Activated T-helper 1 cell treated with anti-CD3 and anti-CD28 coated beads, Interleukin-2, amount 50 U/mL, for 16 hours (primary cell): ENCODE measurements at places on chromosomes 16 and 17.

GRCh38 chr16:78703936-78704335 is 604.5 kb downstream of the WWOX start:
- DNase-seq, result no peak

DNA sequence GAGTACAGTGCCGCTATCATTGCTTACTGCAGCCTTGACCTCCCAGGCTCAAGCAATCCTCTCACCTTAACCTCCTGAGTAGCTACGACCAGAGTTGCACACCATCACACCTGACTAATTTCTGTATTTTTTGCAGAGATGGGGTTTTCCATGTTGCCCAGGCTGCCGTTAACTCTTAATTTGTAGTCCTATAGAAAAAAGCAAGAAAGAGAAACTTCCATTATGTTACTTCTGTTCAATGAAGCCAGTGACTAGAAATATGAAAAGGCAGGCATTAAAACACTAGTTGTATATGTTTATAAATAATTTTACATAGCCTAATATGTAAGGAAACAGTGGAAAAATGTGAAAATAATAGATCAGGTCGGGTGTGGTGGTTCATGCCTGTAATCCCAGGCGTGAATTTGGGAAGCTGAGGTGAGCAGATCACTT is 9.7 kb downstream of the RAD51C start:
- no peak for DNase-seq

DNA sequence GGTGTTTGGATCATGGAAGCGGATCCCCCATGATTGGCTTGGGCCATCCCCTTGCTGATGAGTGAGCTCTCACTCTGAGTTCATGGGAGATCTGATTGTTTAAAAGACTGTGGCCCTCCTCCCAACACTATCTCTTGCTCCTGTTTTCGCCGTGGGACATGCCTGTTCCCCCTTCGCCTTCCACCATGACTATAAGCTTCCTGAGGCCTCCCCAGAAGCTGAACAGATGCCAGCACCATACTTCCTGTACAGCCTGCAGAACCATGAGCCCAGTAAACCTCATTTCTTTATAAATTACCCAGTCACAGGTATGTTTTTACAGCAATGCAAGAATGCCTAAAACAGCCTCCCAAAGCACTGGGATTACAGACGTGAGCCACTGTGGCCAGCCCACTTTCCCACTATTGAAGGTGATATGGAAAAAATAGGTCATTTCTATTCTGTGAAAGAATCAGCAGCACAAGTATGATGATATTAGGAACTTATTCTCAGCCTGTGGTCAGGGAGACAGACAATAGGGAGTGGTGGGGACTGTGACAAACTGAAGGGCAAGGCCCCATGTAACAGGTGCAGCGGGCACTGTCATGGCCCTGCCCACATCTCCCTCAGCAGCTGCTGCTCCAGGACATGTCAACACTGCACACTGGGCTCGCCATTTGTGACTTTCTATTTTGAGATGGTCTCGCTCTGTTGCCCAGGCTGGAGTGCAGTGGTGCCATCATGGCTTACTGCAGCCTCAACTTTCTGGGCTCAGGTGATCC is 33.7 kb upstream of the LITAF start:
- no peak for DNase-seq

DNA sequence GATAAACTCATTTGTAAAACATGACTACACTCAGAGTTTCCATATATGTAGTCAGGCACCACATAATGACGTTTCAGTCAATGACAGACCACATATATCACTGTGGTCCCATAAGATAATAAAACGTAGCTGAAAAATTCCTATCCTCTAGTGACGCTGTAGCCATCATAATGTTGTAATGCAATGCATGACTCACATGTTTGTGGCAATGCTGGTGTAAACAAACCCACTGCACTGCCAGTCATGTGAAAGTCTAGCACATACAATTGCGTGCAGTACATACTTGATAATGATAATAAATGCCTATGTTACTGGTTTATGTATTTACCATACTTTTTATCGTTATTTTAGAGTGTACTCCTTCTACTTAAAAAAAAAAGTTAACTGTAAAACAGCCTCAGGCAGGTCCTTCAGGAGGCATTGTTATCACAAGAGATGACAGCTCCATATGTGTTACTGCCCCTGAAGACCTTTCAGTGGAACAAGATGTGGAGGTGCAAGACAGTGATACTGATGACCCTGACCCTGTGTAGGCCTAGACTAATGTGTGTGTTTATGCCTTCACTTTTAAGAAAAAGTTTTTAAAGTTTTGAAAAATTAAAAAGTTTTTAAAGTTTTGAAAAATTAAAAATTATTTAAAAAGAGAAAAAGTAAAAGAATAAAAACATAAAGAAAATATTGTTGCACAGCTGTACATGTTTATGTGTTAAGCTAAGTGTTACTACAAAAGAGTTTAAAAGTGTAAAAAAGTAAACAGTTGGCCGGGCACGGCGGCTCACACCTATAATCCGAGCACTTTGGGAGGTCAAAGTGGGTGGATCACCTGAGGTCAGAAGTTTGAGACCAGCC is 9.0 kb downstream of the STAT5B start:
- DNase-seq, result no peak

GRCh38 chr16:27464626-27465482 is 62.9 kb downstream of the IL21R start:
- no peak for DNase-seq

DNA sequence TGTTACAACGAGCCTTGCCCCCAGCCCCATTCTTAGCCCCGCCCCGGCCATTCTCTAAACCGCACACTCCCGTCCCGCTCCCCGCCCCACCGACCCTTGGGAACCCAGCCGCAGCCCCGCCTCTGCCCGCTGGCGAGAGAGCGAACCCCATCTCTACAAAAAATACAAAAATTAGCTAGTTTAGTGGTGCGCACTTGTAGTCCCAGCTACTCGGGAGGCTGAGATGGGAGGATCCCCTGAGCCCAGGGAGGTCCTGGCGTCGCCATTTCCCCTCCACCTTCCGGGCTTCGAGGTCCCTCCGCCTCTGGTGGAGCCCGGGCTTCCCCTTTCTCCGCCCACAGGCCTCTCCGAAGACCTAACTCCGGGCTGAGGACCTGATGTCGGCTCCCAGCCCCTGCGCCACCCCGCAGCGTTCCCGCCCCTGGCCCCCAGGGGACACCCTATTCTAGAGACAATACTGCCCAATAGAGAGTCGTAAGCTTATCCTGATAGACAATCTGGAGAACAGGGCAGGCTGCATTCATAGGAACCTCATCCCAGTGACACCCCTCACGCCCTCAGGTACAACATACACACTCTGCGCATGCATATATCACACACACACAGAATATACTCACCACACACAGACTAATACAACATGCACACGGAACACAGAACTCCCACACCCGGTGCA is 480 bp upstream of the PROCA1 start:
- peak; percentile 34 for DNase-seq

- DNase-seq, result no peak
These were observed 69.0 kb downstream of the NDEL1 start for GRCh38 chr17:8504460-8505207.

DNA sequence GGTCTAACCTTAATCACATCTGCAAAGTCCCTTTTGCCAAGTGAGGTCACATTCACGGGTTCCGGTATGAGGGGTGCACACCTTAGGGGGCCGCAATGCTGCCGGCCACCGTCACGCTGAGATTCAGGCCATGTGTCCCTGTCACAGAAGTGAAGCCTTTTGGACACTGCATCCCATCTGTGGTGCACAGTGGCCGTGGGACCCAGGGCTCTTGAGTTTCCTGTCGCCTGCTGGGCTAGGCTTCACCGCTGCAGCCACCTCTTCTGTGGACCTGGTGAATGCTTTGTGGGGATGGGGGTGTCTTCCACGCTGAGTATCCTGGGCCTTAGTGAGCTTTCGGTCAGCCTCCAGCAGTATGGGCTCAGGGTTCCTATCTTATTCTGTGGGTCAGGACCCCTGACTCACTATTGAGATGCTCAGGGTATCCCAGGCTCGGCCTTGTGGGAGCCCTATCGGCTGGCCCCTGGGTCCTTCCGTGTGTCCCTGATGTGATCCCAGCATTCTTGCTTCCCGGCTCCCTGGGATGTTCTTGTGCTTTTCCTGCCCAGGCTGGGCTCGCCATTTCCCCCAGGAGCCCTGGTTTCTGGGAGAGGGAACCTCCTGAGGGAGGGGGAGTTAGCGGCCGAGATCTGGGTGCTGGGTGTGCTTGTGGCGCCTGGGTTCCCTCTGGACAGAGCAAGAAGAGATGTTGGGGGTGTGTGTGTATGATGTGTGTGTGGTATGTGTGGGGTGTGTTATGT is 4.9 kb upstream of the SLC38A10 start:
- DNase-seq, result no peak

DNA sequence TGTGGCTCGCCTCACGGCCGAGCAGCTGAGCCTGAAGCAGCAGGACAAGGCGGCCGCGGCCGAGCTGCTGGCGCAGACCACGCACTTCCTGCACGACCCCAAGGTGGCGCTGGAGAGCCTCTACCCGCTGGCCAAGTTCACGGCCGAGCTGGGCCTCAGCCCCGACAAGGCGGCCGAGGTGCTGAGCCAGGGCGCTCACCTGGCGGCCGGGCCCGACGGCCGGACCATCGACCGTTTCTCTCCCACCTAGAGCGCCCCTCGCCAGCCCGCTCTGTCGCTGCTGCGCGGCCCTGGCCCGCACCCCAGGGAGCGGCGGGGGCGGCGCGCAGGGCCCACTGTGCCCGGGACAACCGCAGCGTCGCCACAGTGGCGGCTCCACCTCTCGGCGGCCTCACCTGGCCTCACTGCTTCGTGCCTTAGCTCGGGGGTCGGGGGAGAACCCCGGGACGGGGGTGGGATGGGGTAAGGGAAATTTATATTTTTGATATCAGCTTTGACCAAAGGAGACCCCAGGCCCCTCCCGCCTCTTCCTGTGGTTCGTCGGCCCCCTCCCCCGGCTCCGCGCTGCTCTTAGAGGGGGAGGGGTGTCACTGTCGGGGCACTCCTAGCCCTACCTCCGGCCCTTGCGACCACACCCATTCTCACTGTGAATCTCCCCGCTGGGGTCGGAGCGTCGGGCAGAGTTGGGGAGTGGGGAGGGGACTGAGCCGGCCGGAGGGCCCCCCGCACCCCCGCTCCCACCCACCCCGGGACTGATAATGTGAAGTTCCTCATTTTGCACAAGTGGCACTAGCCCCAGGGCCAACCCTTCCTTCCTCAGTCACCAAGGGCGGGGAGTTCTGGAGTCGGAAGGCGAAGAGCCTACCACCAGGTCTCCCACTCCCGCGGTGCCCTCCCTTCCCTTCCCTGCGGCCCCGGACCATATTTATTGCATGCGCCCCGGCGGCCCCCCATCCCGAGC is 4.0 kb downstream of the HIC1 start:
- peak; percentile 40 for DNase-seq

- DNase-seq, result no peak
These were observed 426.7 kb upstream of the SALL1 start for GRCh38 chr16:51577621-51578303.

DNA sequence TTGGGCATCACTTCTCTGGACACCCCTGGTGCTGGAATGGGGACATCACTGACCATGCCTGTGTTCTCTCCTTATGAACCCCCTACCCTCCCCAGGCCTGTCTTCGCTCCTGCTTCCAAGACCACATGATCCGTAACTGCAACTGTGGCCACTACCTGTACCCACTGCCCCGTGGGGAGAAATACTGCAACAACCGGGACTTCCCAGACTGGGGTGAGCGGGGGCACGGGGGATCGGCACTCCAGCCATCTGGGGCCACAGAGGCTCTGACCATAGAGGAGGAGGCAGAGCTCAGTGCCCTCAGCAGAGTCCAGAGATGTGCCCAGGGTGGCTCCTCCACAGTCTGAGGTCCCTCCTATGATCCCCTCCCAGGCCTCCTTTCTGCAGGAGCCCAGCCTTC is 73.5 kb downstream of the SCNN1B start:
- DNase-seq, result no peak

- no peak for DNase-seq
These were observed 28.2 kb upstream of the PSMD7 start for GRCh38 chr16:74268372-74268782.

DNA sequence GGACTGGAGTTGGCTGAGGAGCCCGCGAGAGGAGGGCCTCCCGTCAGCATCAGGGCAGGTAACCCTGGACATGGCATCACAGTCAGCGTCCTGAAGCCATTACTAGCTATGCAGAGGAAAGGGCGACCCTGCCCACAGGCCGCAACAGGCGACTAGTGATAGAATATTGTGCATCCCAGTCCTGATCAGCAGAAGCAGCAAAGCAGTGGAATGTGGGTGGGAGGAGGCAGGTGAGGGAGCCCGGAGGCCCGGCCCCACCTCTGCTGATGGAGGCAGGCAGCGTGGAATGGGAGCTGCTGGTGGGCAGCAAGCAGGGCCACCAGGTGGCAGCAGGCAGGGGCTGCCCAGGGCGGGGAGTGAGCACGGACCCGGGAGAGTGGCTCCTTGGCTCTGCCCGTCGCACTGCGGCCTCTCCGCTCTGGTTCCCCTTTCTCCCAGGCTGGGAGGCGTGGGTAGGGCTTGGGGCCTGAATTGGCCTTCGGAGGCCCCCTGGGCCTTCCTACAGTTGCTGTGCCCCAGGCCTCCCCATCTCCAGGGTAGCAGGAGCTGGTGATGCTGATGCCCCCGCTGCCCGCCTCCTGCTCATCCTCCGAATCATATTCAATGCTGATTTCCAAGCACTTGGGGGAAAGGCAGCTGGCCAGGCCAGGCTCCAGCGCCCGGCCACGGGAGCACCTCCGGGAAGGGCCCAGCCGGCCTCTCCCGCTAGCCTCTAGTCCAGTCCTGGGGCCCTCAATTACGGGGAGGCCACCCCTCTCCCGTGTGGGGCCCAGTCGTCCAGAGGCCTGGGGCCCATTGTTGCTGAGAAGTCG is 20.2 kb downstream of the TSPOAP1 start:
- no peak for DNase-seq

GRCh38 chr16:17408955-17409441 is 61.8 kb downstream of the XYLT1 start:
- DNase-seq, result no peak

GRCh38 chr17:62188713-62189112 is 123.6 kb upstream of the MED13 start:
- no peak for DNase-seq

GRCh38 chr16:88382491-88383400 is at the start of gene ZNF469:
Gene ZNF469 (plus strand): TSS chr16:88382959. CDS start chr16:88427471, 44,512 bp downstream.
- no peak for DNase-seq

DNA sequence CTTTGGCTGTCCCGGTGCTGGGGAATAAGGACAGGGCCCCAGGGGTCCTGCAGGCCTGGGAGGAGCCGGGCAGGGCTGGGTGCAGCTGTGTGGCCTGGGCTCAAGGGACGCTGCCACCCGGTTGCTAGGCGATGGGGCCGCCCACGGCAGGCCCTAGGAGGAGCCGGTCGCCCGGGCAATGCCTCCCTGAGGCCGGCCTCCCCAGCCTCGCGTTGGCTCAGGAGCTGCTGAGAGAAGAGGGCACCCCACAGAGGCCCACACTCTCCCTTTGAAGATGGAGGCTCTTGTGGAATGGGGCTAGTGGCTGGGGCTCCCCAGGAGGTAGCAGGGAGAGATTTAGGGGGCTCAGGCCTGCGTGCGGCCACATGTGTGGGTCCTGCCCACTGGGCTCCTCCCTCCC is at the start of gene CIBAR2:
Gene CIBAR2, minus strand, starts transcription at position 109 of the 400 bp plus-strand sequence. CDS start 120 bp downstream, outside the sequence.
- DNase-seq, result no peak

DNA sequence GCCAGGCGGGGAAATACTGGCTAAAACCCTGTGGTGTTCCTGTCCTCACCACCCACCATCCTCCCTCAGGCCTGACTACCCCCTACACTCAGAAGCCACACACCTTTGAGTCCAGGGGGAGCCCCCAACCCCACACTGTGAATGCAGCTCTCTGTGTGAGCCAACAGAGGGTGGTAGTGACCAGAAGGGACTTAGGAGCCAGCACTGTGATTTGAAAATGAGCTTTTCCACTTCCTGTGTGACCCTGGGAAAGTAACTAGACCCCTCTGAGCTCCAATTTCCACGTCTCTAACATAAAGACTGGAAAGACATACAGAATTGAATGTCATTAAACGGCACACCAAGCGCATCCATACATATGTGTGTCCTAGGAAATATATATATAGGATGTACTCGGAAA is 58.7 kb downstream of the SDK2 start:
- no peak for DNase-seq
